Small intestine (tissue), 16 donors: ENCODE measurements at places on chromosomes 16 and 17. TPM values are rescaled to one million over a fixed set of nuclear protein-coding genes. Genes with fewer than 3 reads are reported as not detected.

Gene KRTAP2-2
- not detected for polyA plus RNA-seq

Gene TPSG1
- 3.3 TPM for polyA plus RNA-seq

Gene PDILT
- polyA plus RNA-seq, result not detected

Gene OSBPL7
- 25.9 TPM for polyA plus RNA-seq

Gene CSF3
- polyA plus RNA-seq, result not detected

Gene TMEM114
- polyA plus RNA-seq, result not detected

Gene CUEDC1
- polyA plus RNA-seq, result 5.4 TPM

Gene CNEP1R1
- polyA plus RNA-seq, result 6.8 TPM

Gene PPP1R1B
- polyA plus RNA-seq, result 37.5 TPM

Gene CCL11
- not detected for polyA plus RNA-seq

Gene LGALS9B
- 1.2 TPM for polyA plus RNA-seq

Gene PDIA2
- polyA plus RNA-seq, result 0.10 TPM

Gene CYTH1
- 46.3 TPM for polyA plus RNA-seq

Gene TMC6
- 69.6 TPM for polyA plus RNA-seq

Gene ABCC3
- 131 TPM for polyA plus RNA-seq

Gene CD300E
- 0.33 TPM for polyA plus RNA-seq

Gene ICAM2
- 40.1 TPM for polyA plus RNA-seq

Gene ANKFN1
- polyA plus RNA-seq, result 0.07 TPM

Gene TAC4
- 0.24 TPM for polyA plus RNA-seq

Gene SOST
- not detected for polyA plus RNA-seq

Gene FBXL20
- polyA plus RNA-seq, result 1.9 TPM

Gene TP53TG3
- not detected for polyA plus RNA-seq
